Caudate nucleus (tissue), 63 donors: ENCODE measurements at places on chromosomes 11 and 22.

DNA sequence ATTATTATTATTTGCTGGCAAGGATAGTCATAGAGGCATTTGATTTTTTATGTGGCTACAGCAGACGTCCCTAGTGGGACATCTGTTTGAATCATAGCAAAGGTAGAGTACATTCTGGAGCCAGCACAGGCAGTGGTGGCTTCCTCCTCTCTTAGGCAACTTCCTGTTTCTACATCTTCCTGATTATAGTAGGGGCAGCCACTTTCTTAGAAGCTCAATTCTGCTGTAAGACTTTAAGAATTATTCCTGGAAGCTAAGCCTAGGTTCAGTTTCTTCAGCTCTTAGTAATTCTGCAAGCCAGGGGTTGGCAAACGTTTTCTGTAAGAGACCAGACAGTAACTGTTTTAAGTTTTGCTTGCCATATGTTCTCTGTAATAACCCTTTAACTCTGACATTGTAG, 129.3 kb upstream of the TENM4 start:
- no peak for DNase-seq

DNA sequence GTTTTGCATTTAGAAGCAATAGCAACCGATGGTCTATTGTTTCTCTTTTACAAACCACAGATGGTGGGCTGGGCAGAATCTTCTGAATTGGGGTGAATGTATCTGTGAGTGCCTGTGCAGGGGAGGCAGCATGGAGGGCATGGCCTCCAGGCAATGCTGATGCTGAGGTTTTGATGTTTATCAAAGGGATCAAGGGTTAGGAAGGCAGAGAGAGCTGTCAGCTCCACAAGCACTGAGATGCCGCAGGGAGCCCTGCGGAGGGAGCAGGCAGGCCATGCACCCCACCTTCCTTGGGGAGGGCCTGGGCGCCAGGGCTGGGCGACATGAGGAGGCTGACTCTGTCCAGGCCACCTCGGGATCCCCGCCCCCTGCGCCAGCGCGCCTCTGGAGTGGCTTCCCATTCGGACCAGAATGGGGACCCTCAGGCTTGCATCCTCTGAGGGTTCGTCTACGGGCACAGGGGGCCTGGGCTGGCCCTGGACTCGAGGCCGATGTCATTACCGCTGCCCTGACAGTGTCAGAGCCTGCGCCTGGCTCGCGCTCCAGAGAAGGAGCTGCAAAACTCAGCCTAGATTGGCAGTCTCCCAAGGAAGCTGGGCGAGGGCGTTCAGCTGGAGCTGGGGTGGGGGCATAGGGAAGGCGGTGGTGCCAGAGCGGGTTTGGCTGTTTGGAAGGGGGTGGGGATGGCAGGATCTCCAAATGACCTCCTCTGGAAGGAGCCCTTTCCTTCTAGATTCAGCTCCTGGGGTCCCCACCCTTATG, 13.9 kb upstream of the TH start:
- no peak for DNase-seq

DNA sequence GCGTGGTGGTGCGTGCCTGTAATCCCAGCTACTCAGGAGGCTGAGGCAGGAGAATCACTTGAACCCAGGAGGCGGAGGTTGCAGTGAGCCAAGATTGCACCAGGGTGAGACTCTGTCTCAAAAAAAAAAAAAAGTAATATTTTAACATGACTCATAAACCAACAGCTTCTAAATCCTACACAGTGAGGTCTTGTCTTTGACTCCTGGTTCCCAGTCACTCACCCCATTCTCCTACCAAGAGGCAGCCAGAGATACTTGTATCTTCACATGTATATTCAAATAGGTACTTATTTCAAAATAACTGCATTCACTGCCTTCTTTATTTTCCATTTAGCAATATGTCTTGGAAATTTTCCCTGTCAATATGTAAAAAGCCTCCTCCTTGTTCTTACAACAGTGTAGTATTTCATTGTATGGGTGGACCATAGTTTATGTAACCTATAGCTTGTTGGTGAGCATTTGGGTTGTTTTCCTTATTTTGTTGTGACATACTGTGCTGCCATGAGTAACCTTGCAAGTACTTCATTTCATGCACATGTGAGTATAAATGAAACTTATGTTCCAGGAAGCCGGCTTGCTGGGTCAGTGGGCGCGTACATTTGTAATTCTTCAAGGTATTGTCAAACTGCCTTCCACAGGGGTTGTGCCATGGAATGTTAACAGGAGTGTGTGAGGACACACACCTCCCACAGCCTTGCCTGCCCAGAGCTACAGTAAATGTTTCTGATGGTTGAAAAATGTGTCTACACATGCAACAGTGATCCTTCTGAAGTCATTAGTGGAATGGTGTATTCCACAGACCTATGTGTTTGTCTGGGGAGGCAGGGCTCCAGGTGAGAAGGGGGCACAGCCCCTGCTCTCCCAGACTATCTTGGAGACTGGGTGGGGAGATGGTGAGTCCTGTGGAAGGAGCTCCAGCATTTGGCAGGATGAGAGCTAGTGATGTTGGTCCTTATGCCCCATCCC, 47.9 kb downstream of the OSBP2 start:
- DNase-seq, result no peak

GRCh38 chr11:69311767-69312385, 17.9 kb downstream of the MYEOV start:
- DNase-seq, result no peak

- no peak for DNase-seq
These were observed 7.2 kb downstream of the BLID start for GRCh38 chr11:122108828-122109227.

DNA sequence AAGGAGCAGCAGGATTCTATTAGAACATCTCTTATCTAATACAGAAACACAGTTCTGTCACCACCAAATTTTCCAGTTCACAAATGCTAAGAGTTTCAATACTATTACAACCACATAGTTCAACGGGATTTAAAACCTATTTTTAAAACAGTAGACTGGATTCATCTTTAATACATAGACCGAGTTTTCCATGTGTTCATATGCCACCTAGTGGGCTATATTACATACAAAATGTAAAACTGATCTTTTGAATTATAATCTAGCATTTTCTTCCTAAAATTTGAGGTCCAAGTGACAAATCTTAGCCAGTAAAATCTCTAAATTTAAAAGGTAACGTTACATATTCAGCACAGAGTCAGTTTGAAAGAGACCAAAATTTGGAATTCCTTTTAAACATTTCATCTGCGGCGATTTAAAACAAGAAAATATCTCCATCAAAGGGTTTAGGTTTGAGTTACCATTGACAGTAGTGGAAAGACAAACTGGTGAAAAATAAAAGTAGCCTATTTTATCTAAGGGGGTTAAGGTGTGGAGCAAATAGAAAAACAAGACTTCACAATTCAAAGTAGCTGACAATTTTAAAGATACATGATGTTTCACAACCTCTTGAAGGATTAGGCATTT, 269.3 kb upstream of the MPPED2 start:
- no peak for DNase-seq

- DNase-seq, result no peak
These were observed 44.5 kb upstream of the RRM1 start for GRCh38 chr11:4050138-4050537.

DNA sequence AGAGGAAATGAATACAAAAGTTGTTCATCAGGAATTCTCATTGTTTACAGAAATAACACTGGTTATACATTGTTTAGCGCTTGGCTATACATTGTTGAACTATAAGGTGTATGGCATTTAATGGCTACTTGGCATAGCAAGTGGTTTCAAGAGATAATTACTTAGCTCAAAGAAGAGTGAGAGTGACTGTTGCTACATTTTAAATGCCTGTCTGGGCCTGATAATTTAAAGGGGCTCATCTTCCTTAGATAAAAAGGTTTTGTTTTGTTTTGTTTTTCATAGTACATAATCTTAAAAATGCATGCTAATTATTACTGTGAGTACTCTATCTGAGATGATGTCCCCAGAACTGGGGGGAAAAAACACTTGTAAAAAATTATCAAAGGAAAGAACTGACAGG, 1.5 kb upstream of the SMPD1 start:
- no peak for DNase-seq

GRCh38 chr11:65185869-65186341, 4.2 kb downstream of the CAPN1 start:
- DNase-seq, result no peak
